ENCODE measurements at places on chromosomes 3 and 15.

DNA sequence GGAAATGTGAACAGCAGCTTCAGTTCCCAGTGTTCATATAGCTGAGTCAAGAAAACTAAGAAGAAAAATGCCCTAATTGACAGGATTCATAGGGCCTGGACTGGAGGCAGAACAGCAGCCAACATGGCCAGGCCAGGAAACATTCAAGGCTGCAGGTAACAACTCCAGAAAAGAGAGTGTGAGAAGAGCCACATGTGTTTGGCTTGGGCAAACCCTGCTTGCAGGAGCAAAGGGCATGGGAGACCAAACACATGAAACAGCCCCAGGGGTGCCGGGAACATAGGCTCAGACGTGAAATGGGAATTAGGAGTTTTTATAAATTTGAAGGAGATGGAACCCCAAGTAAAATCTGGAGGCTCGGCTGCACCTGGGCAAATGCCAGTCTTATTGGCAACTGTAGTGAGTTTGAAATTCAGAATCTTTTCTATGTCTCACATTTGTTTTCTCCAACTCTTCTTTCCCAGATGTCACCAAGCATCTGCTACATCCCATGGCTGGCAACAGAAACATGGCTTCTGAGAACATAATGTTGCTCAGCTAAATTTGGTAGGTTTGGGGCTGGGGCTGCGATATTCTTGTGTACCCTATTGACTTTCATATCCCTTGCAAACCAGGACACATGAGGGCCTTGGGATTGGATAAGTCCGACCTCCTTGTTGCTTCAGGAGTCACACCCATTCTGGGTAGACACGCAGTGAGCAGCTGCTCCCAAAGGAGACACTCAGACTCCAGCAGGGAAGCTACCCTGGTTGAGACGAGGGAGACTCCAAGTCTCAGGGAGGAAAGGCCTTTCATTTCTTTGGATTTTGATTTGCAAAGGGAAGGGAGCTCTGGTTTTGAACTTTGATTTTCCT is 98.9 kb upstream of the CLSTN2 start:
- H3K27me3 ChIP-seq: peaks cover under 1% of the 10 kb centered on the region
- no peaks in the 10 kb centered on the region for H3K4me1 ChIP-seq
- DNase-seq: no peak
- no peaks in the 10 kb centered on the region for H3K36me3 ChIP-seq

GRCh38 chr15:49709646-49710214 is 88.9 kb downstream of the DTWD1 start:
- H3K4me1 ChIP-seq: no peaks in the 10 kb centered on the region
- no peaks in the 10 kb centered on the region for H3K27me3 ChIP-seq
- no peak for DNase-seq

DNA sequence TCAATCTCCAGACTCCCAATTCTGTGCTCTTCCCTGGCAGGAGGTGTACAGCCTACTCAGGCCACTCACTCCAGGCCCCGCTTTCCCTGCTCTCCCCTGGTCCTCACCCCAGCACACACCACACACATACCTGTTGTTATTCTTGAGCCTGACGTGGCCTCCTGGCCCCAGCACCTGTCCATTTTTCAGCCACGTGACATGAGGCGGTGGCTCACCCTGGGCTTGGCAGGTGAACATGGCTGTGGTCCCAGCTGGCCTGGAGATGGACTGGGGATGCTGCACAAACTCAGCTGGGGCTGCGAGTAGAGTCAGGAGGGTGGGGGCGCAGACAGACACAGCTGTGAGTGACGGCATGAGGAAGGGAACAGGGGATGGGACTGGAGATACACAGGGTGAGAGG is 27.3 kb downstream of the RNU5B-1 start:
- no peak overlapping the region for H3K4me3 ChIP-seq
- no peak overlapping the region for H3K27ac ChIP-seq
- H3K27me3 ChIP-seq: peaks cover 72% of the 10 kb centered on the region
- peaks cover 7% of the 10 kb centered on the region for H3K36me3 ChIP-seq

- H3K27me3 ChIP-seq: no peaks in the 10 kb centered on the region
- DNase-seq: peak; percentile 72
- no peak overlapping the region for H3K27ac ChIP-seq
- no peaks in the 10 kb centered on the region for H3K36me3 ChIP-seq
Measured at GRCh38 chr3:115704661-115705338, 81.5 kb downstream of the GAP43 start.

DNA sequence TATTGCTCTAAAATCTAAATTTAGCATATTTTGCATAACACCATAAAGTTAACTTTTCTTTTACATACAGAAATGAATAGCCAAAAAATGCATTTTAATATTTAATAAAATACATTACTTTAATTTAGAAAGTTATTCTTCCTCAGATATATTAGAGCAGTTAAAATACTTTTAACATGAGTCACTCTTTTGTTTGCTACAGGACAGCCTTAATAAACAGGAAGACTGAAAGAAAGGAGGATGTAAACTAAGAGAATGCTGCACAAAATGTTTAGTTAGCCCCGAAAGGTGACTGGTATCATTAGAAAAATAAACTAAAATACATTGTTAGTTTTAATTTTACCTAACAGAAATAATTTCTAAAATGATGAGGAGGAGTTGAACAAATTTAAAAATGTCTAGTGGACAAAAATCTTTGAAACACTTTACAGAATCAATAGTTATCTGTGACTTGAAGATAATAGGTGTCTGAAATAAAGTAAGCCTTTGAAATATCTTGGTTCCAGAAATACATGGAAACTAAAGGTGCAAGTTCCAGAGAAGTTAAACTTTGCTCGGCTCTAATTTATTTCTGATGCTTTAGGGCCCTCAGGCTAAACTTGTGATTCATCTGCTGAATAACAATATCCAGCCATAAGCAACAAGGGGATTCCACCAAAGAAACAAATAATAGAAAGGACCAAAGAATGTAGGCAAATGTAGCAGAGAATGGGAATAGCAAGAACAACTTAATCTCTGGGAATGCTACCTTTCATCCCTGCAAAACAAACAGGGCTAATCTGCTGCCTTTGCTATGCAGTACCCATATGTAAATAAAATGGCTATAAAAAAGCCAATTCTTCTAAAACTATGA is 138.3 kb upstream of the UBP1 start:
- no peak overlapping the region for H3K4me3 ChIP-seq
- no peaks in the 10 kb centered on the region for H3K36me3 ChIP-seq
- DNase-seq: peak; percentile 41
- H3K27ac ChIP-seq: no peak overlapping the region

DNA sequence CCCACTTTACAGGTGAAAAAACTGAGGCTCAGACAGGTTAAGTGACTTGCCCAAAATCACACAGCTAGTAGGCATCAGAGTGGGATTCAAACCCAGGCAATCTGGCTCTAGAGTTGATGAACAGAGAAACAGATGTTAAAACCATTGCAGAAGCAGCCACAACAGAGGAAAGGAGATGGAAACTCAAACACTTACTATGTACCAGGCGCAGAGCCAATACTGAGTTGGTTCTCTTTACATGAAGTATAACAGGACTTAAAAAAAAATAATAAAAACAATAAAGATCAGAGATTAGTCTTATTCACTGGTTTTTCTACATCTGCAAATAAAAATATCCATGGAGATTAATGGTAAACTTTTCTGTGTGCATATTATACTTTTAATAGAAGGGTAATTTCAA is 84.9 kb upstream of the SPATA12 start:
- H3K27ac ChIP-seq: no peak overlapping the region
- no peak for DNase-seq
- H3K27me3 ChIP-seq: no peaks in the 10 kb centered on the region

DNA sequence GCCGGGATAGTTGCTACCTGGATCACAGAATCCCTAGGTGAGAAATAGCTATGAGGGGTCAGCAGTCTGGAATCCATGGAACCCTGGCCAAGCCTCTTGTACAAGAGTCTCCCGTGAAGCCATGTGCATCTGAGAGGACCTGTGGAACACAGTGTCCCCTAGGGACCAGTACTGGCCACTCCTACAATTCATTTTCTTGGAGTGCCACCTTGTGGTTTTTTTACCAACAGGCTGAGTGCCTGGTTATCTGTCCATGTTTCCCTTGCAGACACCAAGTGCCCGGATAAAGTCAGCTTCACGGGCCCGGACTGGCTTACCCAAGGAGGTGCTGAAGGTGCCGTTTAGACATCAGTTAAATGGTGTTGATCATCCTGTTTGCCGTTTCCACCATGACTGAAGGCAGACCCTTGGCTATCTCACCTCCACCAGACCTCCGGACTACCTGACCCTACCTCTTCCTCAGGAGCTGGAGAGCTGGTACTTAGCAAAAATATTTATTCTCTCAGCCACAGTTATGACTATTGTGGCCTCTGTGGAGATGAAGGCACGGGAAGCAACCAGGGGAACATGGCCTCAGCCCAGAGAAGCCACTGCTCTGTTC is 93.9 kb downstream of the RBPMS2 start:
- no peak overlapping the region for H3K27ac ChIP-seq
- peaks cover 2% of the 10 kb centered on the region for H3K4me1 ChIP-seq
- no peak overlapping the region for H3K4me3 ChIP-seq
- no peaks in the 10 kb centered on the region for H3K27me3 ChIP-seq
- peak; percentile 74 for DNase-seq

Measured in mesenchymal stem cell (in vitro differentiated cells and primary cell).